ENCODE measurements at places on chromosomes 12 and 14.
A peak's percentile ranks its signal among the peaks of the same experiment; 100 is the strongest.

DNA sequence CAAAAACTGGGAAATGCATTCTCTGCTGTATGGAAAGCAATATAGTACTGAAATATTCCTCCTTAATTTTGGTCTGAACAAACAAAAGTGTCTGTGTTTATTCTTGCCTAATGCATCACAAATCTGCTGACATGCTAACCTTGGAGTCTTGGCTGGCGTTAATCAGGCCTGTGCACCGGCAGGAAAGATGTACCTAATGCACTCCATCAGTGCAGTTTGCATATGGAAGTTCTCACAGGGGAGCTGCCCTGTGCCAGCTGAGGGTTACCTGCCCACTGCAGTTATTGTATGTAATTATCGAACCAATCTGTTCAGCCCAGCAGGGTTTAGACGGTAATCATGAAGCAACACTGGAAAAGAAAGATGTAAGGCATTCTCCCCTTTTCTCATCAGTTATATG is 76.9 kb downstream of the VRK1 start:
- no peak for DNase-seq

DNA sequence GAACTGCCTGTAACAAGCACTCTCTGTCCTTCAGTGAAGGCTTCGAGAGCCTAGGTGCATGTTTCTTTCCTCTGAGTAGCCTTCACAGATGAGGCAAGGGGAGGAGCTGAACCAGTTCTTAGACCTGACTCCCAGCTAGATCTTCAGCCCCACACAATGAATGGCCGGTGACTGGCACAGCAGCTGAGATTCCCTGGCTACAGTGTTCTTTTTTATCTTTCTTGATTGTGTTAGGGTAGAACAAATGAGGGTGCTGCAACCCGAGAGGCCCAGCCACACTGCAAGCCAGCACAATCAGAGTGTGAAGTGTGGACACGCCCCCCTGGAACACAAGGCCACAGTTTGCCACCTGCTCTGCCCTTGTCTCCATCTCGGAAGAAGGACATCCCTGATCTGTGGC is 19.1 kb upstream of the COL2A1 start:
- no peak for DNase-seq

DNA sequence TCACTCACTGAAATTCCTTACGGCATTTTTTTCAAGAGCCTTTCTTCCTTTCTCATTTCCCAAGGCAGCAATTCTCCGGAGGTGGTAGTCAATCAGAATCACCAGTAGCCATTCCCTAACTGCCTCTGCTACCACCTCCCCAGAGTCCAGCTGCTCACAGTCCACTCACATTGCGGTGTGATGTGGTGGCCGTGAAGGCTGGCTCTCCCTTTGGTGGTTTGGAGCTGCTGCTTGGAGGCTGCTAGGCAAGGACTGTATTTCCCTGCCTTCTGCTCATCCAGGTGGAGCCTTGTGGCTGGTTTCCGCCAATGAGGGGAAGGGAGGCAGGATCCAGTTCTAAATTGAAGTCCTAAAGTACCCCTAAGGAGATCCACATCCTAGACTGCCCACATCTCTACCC is 222.0 kb downstream of the ANO2 start:
- DNase-seq, result no peak

- DNase-seq, result no peak
These were observed 11.5 kb downstream of the NFYB start for GRCh38 chr12:104126548-104126947.

- no peak for DNase-seq
These were observed 38.3 kb downstream of the ATF7IP start for GRCh38 chr12:14403711-14404196.

DNA sequence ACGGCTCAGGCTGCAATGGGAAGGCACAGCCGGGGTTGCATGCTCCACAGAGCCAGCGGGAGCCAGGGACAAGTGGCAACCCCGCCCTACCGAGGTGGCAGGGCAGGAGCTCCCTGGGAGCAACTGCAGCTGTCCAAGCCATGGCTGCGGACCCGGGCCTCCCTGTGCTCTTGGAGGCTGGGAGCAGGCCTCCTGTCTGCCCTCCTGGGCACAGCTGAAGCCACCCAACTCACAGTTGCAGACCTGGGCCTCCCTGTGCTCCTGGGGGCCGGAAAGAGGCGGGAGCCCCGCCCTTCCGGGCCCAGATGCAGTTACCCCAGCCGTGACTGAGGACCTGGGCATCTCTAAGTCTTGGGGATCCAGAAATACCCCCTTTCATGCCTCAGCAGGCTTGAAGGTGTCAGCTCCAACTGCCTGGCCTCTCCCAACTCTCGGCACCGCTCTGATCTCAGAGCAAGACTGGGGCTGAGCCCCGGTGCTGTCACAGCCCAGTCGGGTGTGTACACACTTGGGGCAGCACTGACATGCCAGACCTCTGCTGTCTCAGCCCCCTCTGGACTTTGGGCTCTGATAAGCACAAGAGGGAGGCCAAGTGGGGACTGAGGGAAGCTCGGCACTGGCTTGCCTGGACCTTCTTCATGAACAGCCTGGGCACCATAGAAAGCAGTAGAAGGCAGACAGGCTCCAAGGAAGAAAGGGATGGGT is 7.5 kb upstream of the RASSF9 start:
- no peak for DNase-seq

DNA sequence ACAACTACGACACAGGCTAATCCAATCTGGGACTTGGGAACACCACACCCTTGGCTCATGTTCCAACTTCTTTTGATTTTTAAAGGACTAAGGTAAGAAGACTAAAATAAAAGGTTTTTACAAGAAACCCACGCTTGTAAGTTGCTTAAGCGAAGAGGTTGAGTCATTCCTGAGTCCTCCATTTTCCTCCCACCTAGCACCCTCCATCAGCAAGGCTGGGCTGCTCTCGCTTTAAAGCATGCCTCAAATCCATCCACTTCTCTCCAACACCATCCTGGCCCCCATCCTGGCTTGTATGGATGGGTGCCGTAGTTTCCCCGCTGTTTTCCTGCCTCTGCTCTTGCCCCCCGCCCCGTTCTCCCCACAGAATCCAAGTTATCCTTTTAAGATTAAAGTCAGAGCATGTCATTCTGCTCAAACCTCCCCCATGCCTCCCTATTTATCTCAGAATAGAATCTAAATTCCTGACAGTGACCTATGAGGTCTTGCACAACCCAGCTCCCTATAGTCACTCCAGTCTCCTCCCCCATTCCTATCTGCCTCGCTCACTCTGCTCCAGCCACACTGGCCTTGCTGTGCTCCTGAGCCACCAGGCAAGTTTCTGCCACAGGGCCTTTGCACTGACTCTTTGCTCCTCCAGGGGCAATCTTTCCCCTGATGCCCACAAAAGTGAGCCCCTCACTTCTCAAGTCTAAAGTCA is 34.5 kb downstream of the SCARB1 start:
- DNase-seq, result no peak

GRCh38 chr12:54404061-54405004 is 14.7 kb downstream of the ITGA5 start:
- peak; percentile 47 for DNase-seq

- peak; percentile 58 for DNase-seq
These were observed 72.8 kb downstream of the IRF2BPL start for GRCh38 chr14:76955575-76956315.

- DNase-seq, result no peak
These were observed 305.6 kb downstream of the RAD51B start for GRCh38 chr14:68124979-68125731.

GRCh38 chr12:57603815-57604453 is 690 bp upstream of the DTX3 start:
- DNase-seq, result no peak

GRCh38 chr14:101227611-101228594 is 324.4 kb upstream of the RTL1 start:
- DNase-seq, result no peak

GRCh38 chr12:51307655-51308593 is 16.1 kb downstream of the BIN2 start:
- DNase-seq, result no peak

- no peak for DNase-seq
These were observed 544.1 kb downstream of the KCNH5 start for GRCh38 chr14:62501021-62501750.

DNA sequence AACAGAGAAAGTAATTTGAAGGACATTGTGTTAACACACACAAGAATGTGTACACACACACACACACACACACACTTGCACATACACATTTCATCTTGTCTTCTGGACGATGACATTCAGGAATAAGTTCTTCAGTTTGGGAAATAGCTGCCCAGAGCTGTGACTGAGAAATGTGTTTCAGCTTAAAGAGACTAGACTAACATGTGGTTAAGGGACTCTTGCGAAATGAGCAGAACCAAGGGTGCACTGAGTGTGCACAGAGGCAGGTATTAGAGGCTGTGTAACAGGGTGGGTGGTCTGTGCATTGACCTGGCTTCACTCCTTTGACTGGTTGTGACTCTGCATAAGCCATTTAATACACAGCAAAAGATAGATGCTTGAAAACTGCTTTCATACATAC is 29.4 kb upstream of the KCNA5 start:
- no peak for DNase-seq

GRCh38 chr12:592024-592505 is 71.2 kb downstream of the NINJ2 start:
- DNase-seq, result no peak

DNA sequence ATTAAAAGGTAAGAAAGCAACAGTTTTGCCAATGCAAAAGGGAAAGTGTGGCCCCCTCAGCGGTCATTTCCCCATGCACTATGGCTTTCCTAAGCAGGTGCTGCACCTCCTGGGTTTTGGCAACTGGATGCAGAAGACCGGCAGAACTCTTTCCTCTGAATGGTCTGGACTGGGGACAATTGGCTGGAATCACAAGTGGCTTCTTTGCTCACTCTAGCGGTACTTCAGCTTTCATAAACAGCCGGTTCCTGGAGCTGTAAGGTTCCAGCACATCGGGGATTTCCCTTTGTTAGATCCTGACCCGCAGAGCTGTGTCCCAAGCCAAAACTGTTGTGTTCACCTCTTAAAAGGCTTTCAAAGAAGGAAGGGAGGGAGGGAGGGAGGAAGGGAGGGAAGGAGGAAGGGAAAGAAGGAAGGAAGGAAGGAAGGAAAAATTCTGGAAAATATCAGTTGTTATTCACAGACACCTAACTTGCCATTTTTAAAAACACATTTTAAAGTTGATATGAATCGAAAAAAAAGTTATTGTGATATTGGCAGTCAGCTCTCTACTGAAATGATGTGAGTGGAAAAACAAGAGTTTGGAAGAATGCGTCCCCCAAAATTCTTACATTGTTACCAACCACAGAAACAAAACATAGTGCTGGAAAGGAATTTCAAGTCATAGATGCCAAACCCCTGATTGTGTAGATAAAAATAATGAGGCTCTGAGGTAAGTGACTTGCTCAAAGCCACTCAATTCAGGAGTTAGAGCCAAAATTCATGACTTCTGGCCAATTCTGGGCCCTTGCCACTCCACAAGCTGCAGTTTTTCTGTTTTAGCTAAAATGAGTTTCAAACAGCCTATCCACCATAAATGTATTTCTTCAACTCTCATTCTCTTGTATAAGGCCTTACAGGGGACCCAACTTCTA is 220.6 kb upstream of the HMGA2 start:
- DNase-seq, result no peak

- DNase-seq, result no peak
These were observed 43.5 kb downstream of the GTF2A1 start for GRCh38 chr14:81177225-81177624.

DNA sequence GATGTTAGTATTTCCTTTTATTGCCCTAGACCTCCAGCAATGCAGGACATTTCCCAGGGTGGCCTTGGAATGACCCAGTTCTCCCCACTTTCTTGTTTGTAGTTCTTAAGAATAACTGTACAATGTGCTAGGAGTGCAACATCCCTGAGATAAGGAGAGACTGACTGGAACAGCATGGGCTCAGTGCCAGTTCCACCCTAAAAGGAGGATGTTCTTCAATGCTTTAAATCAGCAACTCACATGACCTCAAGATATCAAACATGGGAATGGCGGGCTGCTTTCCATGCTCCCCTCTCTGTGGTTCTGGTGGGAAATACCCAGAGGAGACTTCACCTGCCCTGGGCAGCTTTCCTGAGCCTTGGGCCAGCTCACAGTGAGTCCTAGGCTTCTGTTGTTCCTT is 766.9 kb upstream of the FBXO33 start:
- DNase-seq, result no peak

- no peak for DNase-seq
These were observed 172.9 kb downstream of the TSPAN9 start for GRCh38 chr12:3250034-3250433.

- no peak for DNase-seq
These were observed 110.4 kb downstream of the KCNA5 start for GRCh38 chr12:5154091-5154490.

DNA sequence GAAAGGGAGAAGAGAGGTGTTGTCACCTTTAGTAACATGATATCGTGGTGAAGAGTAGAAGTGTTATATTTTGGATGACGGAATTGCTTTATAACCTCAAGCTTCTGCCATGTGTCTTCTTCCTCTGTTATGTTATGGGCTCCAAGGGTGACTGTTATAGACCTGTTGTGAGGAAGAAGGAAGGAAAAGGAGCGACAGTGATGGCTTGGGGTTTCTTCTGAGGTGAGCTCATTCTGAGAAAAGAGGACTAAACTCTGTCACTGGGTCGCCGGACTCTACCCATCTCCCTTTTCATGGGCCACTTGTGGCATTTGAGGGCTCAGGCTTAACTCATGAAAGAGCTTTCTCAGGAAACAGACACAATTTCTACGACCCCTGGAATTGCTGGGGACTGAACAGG is 1.6 kb downstream of the CMA1 start:
- DNase-seq, result no peak

- no peak for DNase-seq
These were observed 187.4 kb downstream of the LRIG3 start for GRCh38 chr12:58732894-58733293.

DNA sequence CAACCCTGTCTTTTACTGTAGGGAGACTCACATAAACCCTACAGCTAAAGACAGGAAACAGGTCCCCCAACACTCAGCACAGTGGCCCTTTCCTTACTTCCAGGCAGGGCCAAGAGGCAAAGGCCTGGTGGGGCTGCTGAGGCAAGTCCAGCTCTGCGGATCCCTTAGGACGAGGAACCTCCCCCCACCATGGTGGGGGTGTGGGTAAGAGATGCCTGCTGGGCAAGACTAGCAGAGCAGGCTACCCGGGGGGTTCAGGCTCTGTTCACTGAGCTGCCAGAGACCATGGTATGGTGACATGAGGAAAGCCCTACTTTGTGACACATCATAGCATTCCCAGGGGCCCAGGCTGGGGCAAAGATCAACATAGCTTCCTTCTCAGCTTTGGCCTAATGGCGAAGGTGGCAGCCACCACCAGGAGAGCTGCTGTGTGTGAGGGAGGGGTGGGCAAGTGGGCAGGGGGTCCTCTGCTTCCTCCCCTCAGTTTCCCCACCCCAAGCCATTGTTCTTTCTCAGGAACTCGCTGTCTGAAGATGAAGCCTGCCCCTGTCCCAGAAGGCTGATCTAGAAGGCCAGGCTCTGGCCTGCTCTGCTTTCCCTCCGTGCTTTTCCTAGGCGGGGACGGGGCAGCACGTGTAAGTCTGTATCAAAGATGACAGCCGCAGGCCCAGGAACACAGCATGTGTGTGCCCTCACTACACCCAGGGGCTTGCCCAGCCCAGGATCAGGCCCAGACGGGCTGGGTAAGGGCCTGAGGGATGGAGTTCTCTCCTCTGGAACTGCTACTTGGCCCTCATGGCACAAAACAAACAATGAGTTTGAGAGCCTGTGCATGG is 10.1 kb upstream of the TINF2 start:
- DNase-seq, result no peak
